SK-MEL-5 (cell line): ENCODE measurements at places on chromosomes 11 and 22. TPM values are rescaled to one million over a fixed set of nuclear protein-coding genes. Genes with fewer than 3 reads are reported as not detected.

RPLP2 gene
- 1,043 and 1,055 TPM in 2 replicates for total RNA-seq

ANKRD49 gene
- 19.7 and 22.1 TPM in 2 replicates for total RNA-seq

MFNG gene
- 0.37 TPM in 1 of 2 replicates, not detected in the other for total RNA-seq

TRIM48 gene
- total RNA-seq: 2.4 and 3.0 TPM in 2 replicates

MMP8 gene
- 30.1 and 31.6 TPM in 2 replicates for total RNA-seq

PATE4 gene
- total RNA-seq: not detected in 2 replicates

ME3 gene
- not detected in 2 replicates for total RNA-seq

BIK gene
- total RNA-seq: 8.0 and 9.2 TPM in 2 replicates

TEX12 gene
- 0.43 and 0.48 TPM in 2 replicates for total RNA-seq

MMP10 gene
- not detected in 2 replicates for total RNA-seq

SCGB2A2 gene
- total RNA-seq: not detected in 2 replicates

ADORA2A gene
- total RNA-seq: 1.2 and 2.5 TPM in 2 replicates

SLC2A11 gene
- total RNA-seq: 20.6 and 20.7 TPM in 2 replicates

DNA sequence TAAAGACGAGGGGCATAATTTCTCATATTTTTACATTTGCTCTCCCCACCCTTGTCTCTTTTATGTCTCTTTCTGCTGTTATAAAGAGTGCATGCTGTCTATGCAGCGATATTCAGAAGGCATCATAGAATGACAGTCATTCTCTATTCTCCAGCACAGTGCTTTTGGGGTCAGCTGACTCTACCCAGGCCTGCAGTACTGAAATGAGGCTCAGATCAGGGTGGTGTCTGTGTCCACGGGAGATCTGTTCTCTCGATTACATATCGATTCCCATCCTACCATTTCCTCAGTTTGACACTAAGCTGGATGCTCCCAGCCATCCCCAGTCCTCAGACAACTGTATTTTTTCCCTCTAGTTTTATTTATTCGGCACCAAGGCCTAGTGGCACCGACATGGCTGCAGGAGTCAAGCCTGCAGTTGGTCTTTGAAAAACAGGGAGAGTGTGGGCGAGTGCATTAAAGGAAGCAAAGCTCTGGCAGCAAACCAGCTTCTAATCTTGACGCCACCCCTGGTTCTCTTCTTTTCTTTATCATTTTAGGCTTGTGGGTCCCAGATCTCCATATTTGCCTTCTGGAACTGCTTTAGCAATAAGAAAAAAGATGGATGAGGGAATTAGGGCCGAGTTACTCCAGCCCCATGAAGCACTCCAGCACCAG, 71.6 kb upstream of the PICALM start:
- no peak for DNase-seq

DNA sequence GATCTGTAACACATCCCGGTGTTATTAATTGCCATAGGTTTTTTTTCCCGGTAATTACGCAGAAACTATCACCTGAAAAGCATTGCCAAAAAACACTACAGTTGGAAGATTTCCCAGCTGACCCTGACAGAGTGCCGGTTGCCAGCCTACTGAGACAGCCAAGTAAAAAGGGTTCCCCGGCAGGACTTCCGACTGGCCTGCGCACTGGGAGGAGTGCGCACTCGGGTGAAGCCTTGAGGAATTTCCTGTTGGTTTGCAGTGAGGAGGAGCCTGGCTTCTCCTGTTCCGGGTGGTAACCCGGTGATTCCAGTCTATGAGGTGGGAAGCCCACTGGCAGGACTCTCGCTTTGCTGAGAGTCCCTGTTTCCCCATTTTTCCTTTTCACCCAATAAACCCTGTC, 52.1 kb downstream of the CNTF start:
- no peak for DNase-seq

GRCh38 chr11:100964435-100964834, 165.2 kb downstream of the PGR start:
- no peak for DNase-seq

- DNase-seq: peak; percentile 37
These were observed 17.4 kb downstream of the LIMK2 start for GRCh38 chr22:31229402-31230079.

DNA sequence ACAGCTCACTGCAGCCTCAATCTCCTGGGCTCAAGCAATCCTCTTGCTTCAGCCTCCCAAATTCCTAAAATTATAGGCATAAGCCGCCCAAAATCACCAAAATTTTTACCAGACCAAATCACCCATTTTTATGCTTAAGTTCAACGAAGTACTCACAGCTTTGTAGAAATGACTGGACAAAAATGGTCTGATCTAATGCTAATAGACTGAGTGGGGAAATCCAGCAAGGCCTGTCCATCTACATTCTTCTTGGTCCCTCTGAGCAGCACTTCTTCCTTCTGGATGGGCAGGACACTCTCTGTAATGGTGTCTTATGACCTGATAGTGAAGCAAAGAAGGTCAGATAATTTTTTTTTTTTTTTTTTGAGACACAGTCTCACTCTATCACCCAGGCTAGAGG, 18.7 kb upstream of the OR6X1 start:
- no peak for DNase-seq

DNA sequence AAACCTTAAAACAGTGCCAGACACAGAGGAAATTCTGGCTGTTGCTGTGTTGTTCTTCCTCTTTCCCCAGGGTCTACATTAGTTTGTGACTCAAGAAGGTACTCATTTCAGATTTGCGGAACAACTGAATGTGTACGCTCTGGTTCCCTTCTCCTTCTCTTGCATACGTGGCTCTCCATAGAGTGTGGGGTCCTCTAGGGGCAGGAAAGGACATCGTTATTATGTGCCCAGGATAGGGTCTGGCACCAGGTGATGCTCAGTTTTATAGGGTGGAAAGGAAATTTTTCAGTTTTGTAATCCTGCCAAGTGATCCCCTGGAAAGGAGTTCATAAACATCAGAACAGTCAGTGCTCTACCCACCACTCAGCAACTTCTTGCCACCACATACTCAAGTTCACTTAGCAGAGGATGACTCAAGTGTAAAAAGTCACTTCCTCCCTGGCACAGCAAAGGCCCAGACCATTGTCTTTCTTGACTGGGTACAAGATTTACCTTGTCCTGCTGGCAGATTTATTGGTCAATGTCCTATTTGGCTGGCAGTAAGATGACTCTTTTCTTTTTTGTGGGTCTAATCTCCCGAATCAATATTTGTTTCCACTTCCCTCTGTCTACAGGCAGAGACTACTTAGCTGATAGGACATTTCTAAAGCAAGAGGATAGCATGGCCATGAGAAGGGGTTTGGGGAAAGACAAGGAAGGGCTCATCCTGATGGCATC, 246.0 kb upstream of the TENM4 start:
- no peak for DNase-seq

- no peak for DNase-seq
These were observed 29.9 kb downstream of the NADSYN1 start for GRCh38 chr11:71482746-71483364.

- DNase-seq: no peak
These were observed 48.7 kb downstream of the LRRC32 start for GRCh38 chr11:76621868-76622267.

GRCh38 chr11:46686886-46687795, 13.3 kb downstream of the ARHGAP1 start:
- DNase-seq: no peak

GRCh38 chr11:119409731-119410130, 13.2 kb downstream of the THY1 start:
- no peak for DNase-seq

DNA sequence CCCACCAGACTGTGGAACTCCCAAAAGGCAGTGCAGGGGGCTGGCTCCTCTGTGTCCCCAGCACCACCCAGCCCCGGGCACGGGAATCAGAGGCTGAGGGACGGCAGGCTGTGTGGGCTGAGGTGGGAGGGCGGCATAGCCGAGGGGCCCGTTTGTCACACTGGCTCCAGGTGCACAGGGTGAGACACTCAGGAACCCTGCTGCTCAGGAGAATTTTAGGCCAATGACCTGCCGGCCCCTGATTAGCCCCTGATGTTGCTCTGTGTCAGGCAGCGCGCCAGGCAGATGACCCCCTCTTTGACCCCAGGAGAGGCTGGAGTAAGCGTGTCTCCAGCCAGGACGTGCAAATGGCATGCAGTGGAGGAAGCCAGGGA, 52.7 kb downstream of the RTL6 start:
- DNase-seq: no peak

DNA sequence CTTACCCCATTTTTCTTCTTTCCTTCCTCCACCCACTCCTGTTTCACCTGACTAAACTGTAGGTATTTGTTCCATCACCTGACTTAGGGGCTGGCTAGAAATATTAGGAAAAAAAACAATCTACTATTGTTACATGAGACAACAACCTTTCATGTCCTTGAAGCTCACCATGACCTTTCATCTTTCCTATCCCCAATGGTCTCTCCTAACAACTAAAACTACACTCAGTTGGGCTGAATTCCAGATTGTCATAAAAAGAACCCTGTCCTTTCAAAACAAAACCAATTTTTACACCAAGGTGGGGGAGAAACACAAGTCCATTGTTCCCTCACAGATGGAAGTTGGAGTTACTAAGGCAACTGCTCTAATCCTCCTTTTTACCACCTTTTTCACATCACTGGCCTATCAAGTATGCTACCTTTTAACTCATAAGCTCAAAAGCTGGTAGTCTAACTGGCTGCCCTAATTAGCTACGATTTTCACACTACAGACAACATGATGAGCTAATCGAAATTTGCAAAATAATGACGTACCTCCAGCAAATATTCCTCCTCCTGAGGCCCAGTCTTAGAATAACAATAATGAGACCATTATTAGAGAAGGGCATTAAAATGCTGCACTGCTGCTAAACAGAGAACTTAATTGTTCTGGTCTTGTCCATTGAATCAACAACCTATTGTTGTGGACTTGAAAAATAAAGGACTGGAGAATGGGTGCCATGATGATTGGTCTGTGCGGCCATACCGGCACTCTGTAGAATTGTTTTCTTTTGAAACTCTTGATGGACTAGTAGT, 46.5 kb upstream of the SOX6 start:
- DNase-seq: peak; percentile 94

- DNase-seq: no peak
These were observed 78.9 kb upstream of the MTMR2 start for GRCh38 chr11:96002754-96003290.

DNA sequence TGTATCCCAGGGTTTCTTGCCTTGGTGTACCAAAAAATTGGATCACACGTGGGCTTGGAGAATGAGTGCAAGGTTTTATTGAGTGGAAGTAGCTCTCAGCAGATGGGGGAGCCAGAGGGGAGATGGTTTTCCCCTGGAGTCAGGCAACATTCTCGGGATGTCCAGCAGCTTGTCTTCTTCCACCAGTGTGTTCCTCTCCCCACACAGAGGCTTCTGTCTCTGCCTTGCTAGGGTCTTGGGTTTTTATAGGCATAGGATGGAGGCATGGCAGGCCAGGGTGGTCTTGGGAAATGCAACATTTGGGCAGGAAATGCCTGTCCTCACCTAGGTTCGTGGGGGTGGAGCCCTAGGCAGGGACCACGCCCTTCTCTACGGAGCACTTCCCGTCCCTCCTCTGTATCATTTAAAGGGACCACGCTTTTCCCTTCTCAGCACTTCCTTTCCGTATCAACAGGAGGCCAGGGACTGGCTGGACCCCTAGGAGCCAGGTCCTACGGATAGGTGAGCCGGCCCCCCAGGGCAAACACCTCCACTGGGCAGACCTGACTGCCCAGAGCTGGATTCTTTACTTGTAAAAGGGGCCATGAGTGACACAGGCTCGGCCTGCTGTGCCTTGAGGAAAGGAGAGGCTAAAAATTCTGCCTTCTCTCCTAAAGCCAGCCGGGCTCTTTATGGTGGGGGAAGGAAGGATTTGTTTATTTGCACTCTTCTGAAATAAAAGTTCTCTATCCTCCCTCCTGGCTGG, 55.3 kb upstream of the CCDC188 start:
- DNase-seq: peak; percentile 86

DNA sequence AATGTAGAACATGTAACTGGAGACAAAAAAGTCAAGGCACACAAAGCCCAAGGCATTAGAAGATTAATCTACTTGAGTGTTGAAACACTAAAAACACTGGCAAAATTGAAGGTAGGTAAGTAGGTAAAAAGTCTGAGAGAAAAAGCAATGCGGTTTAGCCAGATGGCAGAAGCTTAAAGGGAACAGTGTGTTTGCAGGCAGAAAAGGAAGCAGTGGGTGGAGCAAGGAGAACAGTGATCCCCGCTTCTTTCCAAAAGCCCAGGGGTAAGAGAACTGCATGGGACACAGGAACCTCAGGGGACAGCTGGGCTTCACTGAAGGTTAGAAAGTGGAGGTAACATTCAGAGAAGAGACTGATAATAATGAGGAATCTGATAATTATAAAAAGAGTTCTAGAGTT, 16.0 kb downstream of the MRE11 start:
- no peak for DNase-seq

- DNase-seq: no peak
These were observed 9.9 kb downstream of the STK33 start for GRCh38 chr11:8584082-8584481.

DNA sequence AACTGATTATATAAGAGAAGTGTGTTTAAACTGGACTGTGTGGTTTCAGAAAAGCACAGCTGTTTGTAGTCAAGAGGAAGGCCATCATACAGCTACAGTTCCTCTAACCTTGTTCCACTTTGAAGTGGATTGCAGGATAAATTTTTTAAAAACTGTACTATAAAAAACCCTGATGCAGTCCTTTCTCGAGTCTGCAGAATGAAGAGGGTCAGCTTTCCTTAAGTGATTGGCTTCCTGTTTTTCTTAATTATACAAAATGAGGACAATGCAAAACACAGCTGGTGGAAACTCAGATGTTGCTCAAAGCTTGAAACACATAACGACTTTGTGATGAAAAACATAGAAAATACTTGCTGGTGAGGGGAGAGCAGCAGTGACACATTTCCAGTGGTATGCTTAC, 1060.5 kb downstream of the DLG2 start:
- DNase-seq: no peak

DNA sequence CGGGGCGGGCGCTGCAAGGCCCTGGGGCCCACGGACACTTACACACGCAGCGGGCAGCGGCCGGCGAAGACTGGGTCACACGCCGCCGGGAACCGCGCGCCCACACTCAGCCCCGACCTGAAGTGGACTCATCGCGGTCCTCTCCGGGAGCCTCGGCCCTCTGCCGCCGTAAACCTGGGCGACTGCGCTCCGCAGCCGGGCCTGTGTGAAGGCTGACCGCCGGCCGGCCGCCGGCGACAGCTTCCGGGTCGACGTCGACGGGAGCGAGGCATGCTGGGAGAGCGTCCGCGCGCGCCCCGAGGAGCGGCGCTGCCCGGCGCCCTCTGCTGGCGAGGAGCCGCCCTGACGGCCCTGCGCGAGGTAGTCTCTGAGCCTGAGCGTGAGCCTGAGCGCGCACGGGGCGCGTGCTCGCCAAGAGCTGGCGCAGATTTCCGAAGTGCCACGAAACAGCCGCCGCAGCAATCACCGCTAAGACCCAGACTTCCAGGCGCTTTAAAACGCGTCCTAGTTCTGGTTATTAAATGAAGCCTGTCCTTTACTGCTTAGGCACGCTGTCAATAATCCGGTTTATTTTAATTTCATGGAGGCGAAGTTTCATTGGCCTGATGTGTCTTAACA, at the start of gene SNX19:
TSS of gene SNX19 (minus strand) at position 242 of the 618 bp plus-strand sequence. CDS start 540 bp downstream, outside the sequence.
- peak; percentile 82 for DNase-seq

- DNase-seq: no peak
These were observed 60.3 kb upstream of the POU2AF2 start for GRCh38 chr11:111185266-111185665.

GRCh38 chr22:31538815-31539214, 42.5 kb downstream of the SFI1 start:
- no peak for DNase-seq
